ENCODE measurements at places on chromosomes 13 and 19. TPM values are rescaled to one million over a fixed set of nuclear protein-coding genes. Genes with fewer than 3 reads are reported as not detected.

GPC6 gene
- 1.1 TPM for polyA plus RNA-seq

PNMA8B gene
- 4.4 TPM for polyA plus RNA-seq

ABHD13 gene
- polyA plus RNA-seq = 9.6 TPM

DPF1 gene
- polyA plus RNA-seq = 0.09 TPM

IZUMO1 gene
- 0.18 TPM for polyA plus RNA-seq

UPK1A gene
- 0.94 TPM for polyA plus RNA-seq

HPN gene
- polyA plus RNA-seq = 0.82 TPM

PSG7 gene
- 0.07 TPM for polyA plus RNA-seq

Data from thymus (tissue), 14 donors.